Common myeloid progenitor, CD34-positive (primary cell): ENCODE measurements at places on chromosomes 16 and 17.
A peak's percentile ranks its signal among the peaks of the same experiment; 100 is the strongest.

DNA sequence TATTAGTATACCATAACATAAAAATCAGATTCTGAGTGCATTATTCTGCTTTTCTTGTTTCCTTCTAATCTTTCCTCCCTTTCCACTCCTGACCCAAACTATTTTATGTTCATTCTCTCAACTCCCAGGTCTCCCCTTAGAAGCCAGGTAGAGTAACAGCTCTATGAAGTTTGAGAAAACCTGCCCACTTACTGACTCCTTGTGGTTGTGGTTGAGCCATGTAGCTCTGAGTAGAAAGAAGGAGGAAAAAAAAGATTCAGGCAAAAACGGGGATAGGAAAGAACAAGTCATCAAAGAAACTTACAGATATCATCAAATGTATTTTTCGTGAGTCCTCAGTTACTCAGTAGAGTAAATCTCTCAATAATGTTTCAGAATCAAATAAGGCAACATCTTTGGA, 216.7 kb downstream of the PMP22 start:
- no peak for DNase-seq

DNA sequence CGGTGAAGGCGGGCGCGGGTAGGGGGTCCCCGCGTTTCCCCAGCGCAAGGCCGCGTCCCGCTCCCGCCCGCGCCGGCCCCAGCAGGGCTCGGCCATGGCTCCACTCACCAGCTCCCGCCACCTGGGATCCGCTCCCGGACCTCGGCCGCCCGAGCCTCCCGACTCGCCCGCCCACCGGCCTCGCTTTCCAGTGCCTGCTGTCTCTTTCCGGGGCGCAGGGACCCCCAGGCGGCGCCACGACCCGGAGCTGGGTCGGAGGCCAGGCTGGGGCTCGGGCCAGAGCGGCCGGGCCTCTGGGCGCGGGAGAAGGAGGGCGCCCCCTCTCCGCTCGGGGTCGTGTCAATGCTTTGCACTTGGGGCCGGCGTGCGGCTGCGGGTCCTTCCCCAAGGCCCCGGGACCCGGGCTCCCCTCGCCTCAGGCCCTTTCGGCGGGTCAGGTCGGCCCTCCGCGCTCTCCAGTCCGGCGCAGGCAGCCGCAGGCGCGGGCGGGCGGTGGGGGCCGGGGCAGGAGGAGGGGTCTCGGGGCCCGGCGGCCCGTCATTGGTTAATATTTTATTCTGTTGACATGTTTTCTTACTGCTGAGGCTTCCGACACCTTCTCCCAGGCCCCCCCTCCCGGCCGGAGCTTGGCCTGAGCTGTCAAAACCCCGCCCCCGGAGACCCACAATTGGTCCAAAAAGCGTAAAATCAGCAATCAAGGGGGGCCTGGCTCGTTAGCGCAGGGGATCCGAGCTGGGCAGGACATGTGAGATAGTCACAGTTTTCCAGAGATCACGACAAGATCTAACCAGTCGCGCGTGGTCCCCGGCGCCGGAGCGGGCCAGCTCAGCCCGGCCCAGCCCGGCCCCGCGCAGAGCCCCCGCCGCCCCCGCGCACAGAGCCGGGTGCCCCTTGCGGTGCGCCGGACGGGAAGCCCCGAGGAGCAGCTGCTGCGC, at the start of gene TBX2:
TSS of gene TBX2 (plus strand) at position 713 of the 935 bp plus-strand sequence. CDS start 334 bp downstream, outside the sequence.
- DNase-seq = no peak

DNA sequence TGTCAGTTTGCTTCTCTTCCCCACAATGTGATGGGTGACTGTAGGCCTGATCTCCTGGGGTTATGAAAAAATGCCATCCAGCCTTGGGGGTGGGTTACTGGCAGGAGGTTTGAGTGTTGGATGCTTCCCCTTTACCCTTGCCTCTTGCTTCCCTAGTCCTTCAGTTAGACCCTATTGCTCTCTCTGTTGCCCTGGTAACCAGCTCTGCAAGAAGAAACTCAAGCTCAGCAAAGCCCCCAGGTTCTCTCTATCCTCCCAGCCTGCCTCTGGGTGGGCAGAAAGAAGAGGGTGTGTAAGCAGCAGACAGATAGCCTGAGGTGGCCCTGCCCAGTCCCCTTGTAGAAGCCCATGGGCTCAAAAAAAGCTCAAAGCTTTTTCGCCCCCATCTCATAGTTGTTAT, 2.8 kb upstream of the RAPGEFL1 start:
- DNase-seq = no peak

DNA sequence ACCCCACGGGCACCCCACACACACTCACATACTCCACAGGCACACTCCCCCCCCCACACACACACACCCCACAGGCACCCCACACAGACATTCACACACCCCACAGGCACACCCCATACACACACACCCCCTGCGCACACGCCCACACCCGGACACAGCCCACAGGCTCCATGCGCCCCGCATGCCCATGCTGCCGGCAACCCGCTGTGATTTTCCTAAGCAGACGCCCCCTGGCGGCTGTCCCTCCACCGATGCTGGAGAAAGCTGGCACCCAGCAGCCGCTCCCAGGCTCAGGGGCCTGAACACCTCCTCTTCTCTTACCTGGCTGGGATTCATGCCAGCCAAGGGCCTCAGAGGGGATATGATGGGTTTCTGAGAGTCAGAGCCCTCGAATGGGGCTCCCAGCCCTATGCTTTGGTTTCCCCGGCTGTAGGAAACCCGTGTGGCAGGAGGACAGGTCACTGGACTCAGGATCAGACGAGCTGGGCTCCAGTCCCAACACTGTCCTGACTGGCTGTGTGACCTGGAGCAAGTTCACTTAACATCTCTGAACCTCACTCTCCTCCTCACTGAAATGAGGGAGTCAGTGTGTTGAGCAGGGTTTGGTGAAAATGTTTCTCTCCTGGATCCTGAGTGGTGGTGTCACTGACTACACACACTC, 19.6 kb upstream of the TNFRSF13B start:
- peak; percentile 80 for DNase-seq

GRCh38 chr16:49282690-49283375, 1.2 kb upstream of the CBLN1 start:
- no peak for DNase-seq

GRCh38 chr16:12879812-12880211, 21.6 kb upstream of the SHISA9 start:
- no peak for DNase-seq

DNA sequence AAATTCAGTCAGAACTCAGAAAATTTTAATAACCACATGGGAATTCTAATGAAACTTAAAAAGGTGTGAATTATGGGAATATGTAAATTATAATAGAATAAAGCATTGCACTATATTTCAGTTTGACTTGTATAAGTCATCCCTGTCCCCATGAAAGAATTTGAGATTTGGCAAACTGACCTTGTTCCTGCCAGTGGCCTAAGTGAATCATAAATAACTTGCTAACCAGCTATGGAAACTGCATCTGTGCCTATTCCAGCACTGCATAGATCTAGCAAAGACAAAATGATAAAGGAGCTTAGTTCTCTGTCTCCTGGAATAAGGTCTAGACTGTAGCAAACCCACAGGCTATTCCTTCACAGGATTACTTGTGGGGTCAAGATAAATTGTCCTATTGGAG, 106.8 kb upstream of the NOG start:
- DNase-seq = no peak
